Erythroblast (primary cell): ENCODE measurements at places on chromosomes 4 and X.
A peak's percentile ranks its signal among the peaks of the same experiment; 100 is the strongest.

GRCh38 chr4:137934911-137935310, 307.2 kb downstream of the SLC7A11 start:
- DNase-seq = no peak

GRCh38 chrX:6505960-6506359, 29.0 kb downstream of the VCX3A start:
- no peak for DNase-seq

DNA sequence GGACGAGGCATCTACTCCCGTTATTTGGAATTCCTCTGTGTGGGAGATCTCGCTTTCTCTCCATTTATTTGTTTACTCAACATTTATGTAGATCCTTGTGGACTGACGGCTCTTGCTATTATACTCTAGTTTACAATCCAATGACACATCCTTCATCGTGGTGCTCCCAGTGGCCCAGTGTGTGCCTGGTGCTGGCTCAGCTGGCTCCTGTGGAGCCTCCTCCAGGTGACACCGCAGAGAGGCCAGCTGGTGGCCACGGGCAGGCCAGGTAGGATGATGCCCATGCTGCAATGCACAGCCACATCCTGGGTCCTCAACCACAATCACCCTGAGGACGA, 84.0 kb upstream of the AFAP1 start:
- no peak for DNase-seq

GRCh38 chr4:44817930-44818329, 91.6 kb upstream of the GNPDA2 start:
- no peak for DNase-seq

DNA sequence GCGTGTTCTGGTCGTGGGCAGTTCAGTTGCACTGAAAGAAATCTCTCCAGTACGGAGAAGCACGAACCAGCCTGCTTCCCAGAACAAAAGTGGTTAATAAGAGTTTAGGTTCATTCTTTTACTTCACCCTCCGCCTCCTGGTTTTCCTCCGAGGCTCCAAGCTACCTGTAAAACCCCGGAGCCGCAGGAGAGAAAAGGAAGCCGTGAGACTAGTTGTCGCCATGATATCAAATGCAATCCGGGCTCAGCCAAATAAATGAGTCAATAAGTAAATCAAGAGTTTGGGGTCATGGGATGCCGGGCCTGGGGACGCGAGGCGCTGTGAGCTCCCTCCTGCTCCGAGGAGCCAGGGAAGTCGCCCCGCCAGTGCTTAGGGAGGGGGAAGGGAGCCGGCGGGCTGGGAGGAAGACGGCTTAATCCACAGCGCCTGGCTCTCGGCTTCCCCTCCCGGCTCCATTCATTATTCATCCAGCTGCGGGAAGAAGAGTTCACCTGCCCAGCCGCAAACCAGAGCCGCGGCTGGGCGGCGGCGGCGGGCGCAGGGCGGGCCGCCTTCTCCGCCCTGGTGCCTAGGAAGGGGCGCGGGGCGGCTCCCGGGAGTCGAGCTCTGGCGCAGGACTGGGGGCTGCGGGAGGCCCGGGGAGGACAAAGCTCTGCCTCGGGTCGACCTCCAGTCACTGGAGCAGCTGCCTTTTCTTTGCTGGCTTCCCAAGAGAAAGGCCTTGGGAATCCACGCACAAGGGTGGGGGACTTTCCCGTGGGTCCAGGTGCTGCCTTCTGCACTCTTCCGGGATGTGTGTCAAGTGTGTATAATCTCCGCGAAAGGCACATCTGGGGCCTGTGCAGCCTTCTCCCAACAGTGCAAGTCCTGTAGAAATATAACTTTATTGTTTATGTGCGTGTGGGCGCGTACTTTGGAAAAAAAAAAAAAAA, 1.7 kb downstream of the FRAS1 start:
- DNase-seq = no peak

DNA sequence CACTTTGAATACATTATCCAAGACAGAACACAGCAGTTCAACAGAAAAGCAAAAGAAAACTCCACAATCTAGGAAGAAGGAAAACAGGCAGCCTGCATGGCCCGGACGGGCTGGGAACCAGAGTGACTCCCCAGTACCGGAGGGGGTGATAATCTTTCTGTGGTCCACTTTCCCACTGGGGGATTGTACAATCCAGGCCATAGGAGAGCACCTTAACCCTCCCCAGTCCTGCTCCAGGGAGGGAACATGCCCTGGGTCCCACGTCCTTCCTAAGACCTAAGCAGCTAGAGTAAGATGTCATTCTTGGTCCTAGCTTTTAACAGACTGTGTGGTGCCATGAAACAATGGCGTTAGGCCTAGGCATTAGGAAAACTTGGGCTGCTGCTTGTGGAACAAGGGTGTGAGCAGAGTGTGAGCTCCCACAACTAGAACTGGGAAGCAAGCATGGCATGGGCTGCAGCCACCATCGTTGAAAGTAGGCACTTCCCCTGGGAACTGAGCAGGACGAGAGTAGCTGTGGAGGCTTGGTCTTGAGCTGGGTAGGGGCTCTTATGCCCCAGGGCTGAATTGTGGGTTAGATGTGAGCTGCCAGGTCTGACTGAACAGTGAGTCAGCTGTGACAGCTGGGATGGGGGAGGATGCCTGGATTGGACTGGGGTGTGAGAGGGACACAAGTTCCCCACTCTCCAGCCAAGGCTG, 42.4 kb downstream of the NAT8L start:
- DNase-seq = no peak

DNA sequence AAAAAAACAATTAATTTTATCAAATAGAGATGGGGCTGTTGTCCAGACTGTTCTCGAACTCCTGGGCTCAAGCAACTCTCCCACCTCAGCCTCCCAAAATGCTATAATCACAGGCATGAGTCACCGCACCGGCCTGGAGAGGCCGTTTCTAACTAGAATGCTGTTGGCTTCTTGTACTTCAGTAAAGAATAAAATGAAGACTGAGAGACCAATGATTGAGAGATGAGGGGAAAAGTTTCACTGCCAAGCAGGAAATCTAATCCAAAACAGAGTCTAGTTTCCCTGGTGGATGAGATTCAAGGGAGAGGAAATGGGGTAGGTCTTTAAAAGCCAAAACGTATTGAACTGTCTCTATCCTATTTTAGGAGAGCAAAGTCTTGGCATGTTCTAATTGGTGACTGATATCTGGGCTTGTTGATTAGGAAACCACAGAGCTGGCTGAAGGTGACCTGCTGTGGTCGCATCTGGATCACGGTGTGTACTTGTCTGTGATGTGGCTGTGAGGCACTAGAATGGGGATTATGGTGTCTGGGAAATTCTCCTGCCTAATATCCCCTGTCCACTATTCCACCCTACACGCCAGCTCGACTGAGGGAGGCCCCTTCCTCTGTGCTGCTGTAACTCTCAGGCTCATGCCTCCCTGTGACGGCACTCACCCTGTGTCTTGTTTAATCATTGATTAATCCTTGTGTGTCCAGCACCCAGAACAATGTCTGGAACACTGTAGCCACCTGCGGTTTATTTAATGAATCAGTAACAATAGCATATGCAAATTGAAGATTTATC, 15.0 kb upstream of the TRIM2 start:
- no peak for DNase-seq

DNA sequence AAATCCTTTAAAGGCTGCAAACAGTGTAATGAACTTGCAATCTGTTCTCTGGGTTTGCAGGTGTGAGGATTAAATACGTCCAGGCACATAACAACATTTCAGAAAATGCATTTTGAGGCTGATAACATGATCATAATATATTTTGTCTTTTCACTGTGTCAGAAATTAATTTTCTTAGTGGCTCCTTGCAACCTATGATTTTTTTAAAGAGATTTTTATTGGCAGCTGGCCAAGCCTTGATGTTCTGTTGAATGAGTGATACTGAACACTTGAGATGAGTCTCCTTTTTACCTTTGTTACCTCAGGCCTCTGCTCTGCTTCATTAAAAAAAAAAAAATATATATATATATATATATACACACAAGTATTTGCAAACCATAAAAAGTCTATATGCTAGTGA, 68.2 kb upstream of the TENM3 start:
- DNase-seq = no peak

DNA sequence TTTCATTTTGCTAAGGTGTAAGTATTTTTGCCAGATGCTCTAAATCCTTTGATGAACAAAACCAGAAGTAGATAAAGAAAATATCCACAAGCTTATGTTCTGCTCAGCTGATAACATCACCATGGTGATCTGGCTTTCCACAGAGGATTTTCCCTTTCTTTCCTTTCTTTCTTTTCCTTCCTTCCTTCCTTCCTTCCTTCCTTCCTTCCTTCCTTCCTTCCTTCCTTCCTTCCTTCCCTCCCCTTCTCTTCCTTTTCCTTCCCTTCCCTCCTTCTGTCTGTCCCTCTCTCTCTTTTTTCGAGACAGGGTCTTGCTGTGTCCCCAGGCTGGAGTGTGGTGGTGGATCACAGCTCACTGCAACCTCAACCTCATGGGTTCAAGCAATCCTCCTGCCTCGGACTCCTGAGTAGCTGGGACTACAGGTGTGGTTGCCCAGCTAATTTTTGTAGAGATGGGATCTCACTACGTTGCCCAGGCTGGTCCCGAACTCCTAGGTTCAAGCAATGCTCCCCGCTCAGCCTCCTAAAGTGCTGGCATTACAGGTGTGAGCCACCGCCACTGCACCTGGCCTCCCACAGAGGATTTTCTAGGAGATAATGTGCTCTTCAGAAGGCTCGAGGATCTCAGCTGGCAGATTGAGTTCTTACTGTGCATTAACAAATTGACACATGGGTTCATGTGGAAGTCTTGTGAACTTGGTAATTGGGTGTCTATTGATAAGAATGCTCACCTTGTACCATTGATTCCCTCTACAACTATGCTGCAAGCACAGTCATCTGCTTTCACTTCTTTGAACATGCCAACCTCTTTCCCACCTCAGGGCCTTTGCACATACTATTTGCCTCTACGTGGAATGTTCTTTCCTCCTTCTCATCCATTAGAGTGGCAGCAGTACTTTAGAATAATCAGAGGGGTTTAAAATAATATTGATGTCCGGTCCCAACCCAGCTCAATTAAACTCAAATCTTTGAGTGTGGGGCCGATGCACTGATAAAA, 1.4 kb upstream of the RHOH start:
- no peak for DNase-seq

- DNase-seq = no peak
Measured at GRCh38 chr4:18405054-18405453, 383.5 kb upstream of the LCORL start.

GRCh38 chr4:38242101-38242500, 281.9 kb downstream of the PTTG2 start:
- DNase-seq = no peak

DNA sequence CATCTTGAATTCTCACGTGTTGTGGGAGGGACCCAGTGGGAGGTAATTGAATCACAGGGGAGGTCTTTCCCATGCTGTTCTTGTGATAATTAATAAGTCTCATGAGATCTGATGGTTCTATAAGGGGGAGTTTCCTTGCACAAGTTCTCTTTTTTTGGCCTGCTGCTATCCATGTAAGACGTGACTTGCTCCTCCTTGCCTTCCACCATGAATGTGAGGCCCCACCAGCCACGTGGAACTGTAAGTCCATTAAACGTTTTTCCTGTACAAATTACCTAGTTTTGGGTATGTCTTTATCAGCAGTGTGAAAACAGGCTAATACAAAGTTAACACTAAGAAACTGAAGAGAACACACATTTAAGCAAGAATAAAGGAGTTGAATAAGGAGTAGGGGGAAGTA, 16.0 kb downstream of the TBCK start:
- DNase-seq = no peak

GRCh38 chrX:9337046-9337445, 127.8 kb upstream of the TBL1X start:
- peak; percentile 1 for DNase-seq

GRCh38 chrX:142186103-142186502, 19.0 kb downstream of the MAGEC2 start:
- DNase-seq = no peak

DNA sequence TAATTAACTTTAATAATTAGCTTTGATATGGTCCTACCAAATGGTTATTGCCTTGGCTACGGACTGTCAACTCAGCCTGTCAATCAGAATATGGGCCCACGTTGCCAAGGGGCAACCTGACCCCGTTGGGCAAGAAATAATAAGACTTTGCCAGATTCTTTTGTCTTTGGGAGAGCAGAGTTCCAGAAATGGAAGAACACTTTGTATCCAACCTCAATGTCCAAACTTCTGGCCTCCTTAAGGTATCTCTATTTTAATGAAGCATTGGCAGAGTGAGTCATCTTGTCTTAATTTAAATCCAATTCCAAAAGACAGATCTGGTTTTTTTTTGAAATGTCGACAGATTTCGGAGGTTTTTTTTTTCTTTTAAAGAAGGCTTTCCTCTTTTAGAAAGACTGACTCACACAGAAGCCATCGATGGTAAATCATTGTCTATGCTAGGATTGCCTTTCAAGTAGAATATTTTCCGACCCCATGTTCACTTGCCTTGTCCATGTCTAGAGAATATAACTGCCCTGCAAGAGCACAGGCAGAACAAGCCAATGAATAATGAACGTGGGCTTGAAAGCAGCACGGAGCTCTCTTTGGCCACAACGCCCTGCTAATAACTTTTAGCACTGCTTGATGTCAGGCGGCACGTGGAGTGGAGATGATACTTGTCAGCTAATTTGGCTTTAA, 190.3 kb upstream of the GATB start:
- DNase-seq = no peak

DNA sequence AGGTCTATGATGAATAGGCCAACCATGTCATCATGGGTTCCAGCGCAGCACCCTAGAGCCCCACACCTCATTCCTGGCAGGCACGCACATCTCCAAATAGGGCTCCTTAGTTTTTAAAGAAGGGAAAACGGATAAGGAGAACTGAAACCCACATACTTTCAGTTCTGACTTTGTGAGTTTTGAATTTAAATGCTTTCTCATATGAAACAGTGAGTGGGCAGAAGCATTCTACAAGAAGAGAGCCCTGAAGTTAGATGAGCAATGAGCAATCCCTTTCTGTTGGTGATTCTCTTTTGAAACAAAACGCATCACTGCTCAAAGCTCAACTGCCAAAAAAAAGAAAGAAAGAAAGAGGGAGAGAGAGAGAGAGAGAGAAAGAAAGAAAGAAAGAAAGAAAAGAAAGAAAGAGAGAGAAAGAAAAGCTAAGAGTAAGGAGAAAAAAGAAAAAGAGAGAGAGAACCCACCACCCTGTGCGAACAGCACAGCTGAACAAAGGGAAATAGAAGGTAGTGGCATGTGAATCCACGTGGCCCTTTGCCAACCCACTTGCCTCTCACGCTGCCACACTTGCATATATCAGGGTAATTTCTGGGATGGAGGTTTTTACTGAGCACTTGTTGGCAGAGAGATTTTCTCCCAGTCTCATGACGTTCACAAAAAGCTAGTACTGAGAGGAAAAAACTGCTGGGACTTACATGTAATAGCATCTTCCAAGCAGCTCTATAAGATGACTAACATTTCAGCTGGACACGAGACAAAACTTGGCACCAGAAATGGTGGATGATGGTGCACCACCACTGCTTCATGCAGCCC, 31.0 kb downstream of the TMSB4X start:
- no peak for DNase-seq

GRCh38 chr4:54550395-54551171, 107.2 kb upstream of the KIT start:
- DNase-seq = no peak
